ENCODE measurements at places on chromosomes 7 and 10.

DNA sequence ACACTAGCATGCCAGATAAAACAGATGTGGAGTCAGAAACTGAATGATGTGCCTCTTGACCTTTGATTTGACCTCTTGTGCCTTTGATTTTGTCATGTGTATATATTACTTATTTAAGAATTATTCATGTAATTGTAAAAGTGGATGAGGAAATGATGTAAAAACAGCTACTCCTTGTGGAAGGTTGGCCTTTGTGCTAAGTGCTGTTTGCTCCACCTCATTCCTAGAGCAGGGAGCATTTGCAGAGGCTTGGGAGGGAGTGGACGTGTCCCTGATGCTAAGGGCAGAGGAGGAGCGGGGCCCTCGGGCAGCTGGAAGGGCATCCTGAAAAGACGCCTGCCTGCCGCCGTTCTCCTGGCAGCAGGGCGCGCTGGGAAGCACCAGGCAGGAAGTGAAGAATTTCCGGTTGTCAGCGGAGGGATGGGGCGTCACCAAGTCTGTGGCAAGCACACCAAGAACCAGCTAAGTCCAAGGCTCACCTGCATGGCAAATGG lies 197.6 kb upstream of the ZNF32 start:
- DNase-seq: peak; percentile 24

GRCh38 chr7:153532326-153532725 lies 519.9 kb upstream of the DPP6 start:
- DNase-seq: no peak

DNA sequence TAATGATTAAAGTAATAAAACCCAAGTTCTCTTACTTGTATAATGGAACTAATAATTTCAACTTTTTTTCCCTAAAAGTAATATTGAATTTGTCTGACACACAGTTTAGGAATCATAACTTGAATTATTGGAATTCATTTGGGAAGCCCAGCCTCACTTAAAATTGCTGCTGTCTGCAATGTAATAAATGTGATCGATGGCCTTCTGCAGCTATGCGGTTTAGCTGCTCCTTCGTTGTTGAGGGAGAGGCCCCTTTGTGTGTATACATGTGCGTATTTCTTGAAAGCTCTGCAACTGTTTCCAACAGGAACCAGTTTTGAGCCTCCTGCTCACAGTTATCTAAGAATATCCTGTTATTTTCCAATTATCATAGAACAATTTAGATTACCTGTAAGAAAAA lies 152.5 kb downstream of the AKR1D1 start:
- no peak for DNase-seq

DNA sequence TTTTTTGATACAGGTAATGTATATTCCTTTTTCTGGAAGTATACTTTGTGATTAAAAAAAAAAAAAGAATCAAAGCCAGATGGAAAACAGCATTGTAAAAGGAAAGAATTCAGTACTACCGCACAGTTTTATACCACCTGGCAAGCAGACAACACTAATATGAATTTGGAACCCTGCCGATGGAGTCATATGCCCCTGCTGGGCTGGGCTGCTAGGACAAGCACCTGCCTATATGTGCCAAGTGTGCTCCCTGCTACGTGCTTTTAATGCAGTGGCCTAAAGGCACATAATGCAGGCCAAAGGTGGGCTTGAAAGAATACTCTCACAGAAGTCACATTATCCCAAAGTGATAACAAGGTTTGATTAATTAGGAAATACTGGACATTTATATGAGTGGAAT lies 29.8 kb upstream of the WAC start:
- no peak for DNase-seq

GRCh38 chr10:129468187-129468586 lies 1.1 kb downstream of the MGMT start:
- no peak for DNase-seq

DNA sequence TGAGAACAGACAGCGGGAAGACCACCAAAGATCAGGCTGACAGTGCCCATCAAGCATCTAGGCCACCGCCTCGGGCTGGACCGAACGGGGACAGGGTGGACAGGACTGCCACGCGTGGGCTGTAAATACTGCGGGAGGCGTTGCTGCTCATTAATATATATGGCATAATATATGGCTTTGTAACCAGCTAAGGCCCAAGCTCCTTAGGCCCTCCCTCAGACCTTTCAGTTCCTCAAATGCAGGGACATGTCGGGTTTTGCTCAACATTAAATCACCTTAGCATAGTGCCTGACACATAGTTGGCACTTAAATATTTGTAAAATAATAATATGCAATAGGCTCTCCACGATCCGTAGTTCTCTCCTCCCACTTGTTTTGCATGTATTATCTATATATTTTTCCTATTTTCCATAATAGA lies 402 bp upstream of the TMEM168 start:
- no peak for DNase-seq

DNA sequence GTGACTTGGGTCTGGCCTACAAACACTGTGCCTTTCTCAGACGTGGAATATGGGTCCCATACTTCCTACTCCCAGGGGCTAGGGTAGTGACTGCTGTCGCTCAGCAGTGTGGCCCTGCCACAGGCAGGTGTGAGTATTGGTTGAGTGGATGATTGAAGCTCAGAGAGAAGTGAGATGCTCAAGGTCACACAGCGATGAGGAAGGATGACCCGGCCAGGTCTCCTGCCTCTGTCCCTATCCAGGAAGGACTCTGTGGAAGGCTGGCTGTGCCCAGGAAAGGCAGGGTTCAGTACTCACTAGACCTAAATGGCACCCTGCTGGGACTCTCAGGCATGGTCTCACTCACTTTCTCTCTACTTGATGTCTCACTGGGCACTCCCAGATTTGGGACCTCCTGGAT lies 2.8 kb downstream of the PRF1 start:
- no peak for DNase-seq

GRCh38 chr7:21656081-21656480 lies 113.2 kb downstream of the DNAH11 start:
- no peak for DNase-seq

DNA sequence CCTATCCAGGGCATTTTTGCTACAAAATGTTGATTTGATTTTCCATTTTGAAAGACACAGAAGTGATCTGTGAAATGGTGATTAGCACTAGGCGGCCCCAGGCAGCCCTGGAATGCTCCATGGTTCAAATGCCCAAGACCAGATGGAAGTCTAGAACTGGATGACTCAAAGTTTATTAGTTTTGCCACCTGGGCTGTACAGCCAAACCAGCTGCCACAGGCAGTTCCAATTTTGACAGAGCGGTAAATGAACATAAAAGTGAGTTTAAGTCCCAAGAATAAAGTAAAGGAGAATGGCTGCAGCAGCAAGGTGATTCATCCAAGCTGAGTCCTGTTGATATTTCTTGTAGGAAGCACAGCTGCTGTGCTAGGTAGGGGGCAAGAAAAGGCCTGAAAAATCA lies 180.5 kb downstream of the SUGCT start:
- no peak for DNase-seq

GRCh38 chr10:11125004-11125403 lies 107.3 kb downstream of the CELF2 start:
- DNase-seq: no peak

DNA sequence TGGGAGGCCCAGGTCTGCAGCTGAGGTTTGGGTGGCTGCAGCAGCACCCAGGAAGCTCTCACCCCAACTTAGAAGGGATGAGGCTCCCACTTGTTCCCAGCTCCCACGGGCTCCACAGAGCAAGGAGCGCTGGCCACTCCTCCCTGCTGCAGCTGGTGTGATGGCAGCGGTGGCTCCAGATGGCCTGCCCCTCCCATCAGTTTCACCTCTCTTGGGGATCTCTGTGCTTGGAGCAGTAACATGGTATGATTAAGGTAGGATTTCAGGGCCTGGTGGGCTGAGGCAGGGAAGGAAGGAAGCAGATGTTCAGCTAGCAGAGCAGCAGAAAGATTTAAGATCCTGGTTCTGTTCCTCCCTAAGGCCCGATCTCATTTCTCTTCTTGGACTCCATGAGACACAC lies 66.8 kb upstream of the KIF5B start:
- no peak for DNase-seq

DNA sequence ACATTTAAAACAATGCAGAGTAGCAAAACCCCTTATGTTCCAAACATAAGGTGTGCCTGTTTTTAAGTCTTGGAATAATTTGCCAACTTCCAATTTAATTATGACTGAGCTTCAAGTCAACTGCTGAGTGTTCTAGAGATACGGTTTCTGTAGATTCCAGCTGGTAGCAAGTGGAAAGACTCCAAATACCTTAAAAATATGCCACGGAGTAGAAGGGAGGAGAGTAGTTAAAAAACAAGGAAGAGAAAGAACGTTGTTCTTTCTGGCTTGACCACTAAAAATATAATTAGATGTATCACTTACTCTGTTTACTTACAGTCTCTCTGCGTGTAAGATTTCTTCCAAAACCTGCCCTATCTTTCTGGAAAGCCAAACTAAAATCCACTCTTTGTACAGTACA lies 24.5 kb upstream of the ABLIM1 start:
- DNase-seq: no peak

DNA sequence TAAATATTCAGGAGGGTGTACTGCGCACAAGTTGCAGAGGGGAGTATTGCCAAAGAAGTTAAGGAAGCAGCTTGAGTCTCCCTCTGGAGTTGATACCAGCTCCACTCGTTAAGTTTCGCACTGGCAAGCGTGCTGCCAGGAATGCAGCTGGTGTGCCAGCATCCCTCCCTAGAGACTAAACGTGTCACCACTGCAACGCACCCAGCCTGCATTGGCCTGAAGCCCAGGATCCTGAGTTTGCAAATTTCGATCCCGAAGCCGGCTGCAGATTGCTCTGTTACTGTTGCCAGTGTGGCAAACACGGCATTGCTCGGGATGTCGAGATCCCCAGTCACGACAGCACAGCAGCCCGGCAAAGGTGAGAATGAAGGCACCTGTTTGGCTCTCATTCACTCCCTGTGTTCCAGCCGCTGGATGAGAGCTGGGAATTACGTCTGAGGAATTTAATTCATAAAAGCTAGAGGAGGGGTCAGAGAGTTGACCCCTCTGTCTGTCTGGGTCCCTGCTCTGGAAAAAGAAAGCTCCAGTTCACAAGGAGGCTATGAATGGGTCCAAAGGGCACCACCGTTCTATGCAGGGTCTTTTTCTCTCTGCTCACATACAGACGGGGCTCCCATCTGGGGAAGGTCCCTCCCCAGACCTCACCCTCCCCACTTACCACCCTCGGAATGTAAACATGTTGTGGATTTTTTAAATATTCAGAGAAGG lies 61.0 kb downstream of the NRP1 start:
- no peak for DNase-seq

GRCh38 chr10:98885378-98885777 lies 350.3 kb downstream of the HPSE2 start:
- no peak for DNase-seq

- no peak for DNase-seq
These were observed 151.7 kb downstream of the AUTS2 start for GRCh38 chr7:69749994-69750393.

- DNase-seq: no peak
These were observed 185.8 kb downstream of the RELN start for GRCh38 chr7:103803631-103804030.

DNA sequence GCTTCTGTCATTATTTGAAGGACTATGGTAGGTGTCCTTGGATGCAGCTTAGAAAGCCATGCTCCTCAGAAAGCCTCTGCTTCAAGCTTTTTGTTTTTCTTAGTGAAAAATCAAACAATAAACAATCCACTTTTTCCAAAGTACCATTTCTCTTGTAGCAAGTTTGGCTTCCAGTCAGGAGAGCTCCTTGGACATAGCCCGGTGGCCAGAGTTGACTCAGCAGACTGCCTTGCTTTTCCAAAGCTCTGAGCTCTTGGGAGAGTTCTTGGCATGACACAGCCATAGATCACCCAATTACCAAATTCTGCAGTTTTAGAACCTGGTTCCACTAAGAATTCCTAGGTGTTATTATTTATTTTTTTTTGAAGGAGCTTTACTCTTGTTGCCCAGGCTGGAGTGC lies 189.4 kb upstream of the MTPN start:
- DNase-seq: no peak

DNA sequence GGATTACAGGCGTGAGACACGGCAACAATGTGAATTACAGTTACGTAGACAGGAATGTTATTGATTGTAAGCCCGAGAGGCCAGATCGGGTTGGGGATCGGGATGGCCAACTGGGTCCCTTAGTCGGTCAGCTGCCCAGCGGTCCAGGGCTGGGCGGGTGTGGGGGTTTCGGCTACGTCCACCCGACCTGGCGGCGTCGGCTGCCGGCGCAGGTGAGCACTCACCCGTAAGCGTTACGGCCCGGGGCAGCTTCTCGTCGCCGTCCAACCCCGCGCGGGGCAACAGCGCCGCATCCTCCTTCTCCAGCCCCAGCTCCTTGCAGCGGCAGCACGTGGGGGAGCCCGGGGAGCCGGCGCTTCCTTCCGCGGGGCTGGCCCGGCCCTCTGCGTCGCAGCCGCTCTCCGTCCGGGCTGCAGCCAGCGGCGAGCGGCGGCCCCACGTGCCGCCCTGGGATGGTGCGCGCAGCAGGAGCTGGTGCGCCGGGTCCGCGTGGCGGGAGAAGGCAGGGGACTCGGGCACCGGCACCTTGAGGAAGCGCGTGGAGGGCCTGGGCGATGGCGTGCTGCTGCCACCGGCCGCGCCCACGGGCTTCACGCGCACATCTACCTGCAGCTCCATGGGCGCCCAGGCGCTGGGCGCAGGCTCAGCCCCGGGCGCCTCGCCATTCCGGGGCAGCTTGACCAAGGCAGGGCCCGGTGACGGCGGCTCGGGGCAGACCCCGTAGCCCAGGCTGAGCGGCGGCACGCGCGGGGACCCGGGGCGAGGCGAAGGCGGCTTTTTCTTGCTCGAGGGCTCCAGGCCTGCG lies 609 bp downstream of the KLRG2 start:
- DNase-seq: no peak

- DNase-seq: no peak
These were observed 28.3 kb downstream of the C1GALT1 start for GRCh38 chr7:7210475-7211237.

- DNase-seq: no peak
These were observed 95.5 kb upstream of the SMNDC1 start for GRCh38 chr10:110399965-110400933.

DNA sequence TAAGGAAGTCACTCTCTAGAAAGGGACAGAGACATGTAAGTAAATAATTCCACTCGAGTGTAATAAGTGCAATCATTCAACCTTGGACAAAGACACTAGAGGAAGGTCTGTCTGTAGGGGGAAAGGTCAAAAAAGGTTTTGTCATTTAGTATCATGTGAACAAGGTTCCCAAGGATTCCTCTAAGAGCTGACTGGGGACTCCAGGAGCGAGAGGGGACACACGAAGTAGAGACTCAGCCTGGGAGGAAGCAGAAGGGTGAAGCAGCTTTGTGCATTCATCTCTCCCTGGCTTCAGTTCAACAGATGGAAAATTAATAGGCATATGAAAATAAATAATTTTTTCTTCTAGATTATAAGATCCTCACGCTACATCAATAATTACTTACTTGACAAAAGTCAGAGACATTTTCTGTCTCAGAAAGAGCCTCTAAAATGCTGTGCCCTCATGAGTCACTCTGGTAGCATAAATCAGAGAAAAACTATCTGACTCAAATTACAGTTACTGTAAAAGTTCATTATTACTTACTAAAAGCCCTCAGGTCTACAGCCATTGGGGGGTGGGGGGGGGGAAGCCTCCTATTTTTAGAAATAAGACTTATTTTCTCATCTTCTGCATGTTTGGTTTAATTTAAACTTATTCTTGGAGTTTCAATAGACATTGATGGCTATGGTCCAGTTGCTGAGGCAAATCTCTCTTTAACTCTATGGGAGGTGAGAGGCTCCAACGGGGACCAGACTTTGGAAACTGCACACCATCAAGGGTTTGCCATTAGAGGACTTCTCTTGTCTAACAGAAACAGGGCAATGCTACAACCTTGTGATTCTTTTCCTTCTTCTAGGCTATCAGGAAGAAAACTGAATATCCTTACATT lies 275.1 kb upstream of the KLF14 start:
- no peak for DNase-seq

Data from CD4-positive, alpha-beta memory T cell (primary cell).